ENCODE measurements at places on chromosomes 5 and 9. TPM values are rescaled to one million over a fixed set of nuclear protein-coding genes. Genes with fewer than 3 reads are reported as not detected.

DNA sequence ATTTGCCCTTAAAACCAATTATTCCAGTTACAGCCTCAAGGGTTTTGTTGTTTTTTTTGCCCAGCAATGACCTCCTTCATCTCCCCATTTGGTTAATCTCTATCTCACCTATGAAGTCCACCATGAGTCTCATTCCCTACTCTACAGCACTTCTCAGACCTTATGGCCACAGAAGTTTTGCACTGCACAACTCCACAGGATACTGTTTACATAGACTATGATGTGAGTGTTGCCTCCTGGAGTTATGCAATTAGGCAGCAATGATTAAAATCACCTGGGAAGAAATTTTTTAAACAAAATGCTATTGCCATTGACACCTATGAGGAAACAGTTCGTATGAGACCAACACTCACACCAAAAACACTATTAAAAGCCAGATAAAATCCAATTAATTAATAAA, 39.7 kb downstream of the ZDHHC21 start:
- no peak for DNase-seq

DNA sequence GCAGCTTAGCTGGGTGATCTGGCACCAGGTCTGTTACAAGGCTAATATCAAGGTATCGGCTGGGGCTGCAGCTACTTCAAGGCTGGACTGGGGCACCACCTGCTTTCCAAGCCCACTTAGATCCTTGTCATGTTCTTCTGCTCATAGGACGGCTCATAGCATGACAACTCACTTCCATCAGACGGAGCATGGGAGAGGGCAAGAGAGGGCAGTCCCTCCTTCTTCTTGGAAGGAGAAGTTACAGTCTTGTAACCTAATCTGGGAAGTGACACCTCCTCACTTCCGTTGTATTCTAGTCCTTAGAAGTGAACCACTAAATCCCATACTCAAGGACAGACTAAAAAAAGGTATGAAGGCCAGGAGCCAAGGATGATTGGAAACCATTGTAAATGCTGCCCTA, 258.2 kb downstream of the MAST4 start:
- DNase-seq, result no peak

DNA sequence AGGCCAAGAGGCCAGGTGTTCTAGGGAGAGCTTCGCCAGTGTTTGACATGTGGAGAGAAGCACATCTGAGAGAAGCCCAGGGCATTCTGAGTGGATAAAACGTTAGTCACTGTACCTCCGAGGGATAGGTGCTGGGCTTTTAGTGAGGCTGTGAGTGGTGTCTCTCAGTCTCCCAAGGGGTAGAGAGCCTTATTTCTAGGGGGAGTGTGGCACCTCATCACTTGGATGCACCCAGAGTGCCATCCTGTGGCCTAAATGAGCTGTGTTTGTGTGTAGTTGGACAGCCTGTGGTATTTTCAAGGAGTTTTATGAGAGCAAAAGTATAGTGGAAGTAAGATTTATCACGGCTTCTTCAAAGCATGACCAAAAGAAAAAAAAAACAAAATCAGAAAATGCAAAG, 1046.9 kb upstream of the WWC1 start:
- peak; percentile 49 for DNase-seq

- peak; percentile 16 for DNase-seq
These were observed 210.5 kb downstream of the GRIA1 start for GRCh38 chr5:153700940-153701339.

DNA sequence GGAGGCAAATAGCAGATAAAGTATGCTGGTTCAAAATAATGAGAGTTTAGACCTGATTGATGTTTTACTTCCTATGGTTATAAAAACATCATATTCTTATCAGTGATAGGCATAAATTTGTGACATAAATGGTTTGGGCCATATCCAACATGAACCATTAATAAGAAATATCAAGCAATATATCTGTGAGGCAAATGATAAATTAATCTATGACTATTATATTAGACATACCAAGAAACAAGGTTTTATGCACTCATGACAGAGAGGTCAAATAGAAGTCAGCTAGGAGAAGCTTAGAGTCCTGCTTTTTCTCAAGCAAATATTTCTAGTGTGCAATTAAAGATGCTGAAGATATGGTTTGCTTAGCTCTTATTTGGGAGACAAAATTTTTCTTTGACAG, 10.4 kb downstream of the SMIM3 start:
- no peak for DNase-seq

DNA sequence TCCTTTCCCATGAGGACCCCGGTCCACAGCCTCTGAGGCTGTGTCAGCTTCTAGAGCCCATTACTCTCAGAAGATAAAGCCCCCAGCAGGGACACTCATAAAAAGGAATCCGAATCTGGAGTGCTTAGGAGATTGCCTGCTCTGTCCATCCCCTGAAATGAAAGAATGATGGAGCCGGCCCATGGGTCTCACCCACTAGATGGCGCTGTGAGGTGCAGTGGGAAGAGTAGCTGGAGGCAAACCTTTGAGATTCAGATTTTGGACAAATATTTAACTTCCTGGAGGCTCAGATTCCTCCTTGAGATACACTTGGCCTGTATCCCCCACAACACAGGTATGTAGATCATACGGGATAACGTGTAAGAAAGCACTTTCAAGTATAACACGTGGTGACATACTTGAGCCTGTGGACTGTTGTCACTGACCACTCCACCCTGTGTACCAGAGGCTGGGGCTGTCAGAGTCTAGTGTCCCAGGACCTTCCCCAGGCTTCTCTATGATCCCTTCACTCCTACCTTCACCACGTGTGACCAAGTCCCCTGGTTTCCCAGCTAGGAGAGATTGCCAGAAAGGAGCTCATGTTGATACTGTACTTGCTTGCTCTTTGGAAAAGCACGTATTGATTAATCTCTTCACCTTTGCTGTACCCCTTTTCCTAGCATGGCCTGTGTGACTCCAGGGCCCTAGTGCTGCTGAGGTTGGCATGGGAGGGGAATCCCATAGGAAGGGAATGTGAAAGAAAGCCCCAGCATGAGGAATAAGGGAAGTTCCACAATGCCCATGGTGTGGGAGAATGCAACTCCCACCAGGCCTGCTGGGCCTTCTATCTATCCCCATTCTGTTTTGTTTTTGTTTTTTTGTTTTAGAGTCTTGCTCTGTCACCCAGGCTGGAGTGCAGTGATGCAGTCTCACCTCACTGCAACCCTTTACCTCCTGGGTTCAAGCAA, 32.1 kb downstream of the TRMO start:
- DNase-seq, result no peak

The CACFD1 gene
- polyA plus RNA-seq, result 3.7 TPM

The PROB1 gene
- polyA plus RNA-seq, result 1.6 TPM
